ENCODE measurements at places on chromosomes 11 and 22.

DNA sequence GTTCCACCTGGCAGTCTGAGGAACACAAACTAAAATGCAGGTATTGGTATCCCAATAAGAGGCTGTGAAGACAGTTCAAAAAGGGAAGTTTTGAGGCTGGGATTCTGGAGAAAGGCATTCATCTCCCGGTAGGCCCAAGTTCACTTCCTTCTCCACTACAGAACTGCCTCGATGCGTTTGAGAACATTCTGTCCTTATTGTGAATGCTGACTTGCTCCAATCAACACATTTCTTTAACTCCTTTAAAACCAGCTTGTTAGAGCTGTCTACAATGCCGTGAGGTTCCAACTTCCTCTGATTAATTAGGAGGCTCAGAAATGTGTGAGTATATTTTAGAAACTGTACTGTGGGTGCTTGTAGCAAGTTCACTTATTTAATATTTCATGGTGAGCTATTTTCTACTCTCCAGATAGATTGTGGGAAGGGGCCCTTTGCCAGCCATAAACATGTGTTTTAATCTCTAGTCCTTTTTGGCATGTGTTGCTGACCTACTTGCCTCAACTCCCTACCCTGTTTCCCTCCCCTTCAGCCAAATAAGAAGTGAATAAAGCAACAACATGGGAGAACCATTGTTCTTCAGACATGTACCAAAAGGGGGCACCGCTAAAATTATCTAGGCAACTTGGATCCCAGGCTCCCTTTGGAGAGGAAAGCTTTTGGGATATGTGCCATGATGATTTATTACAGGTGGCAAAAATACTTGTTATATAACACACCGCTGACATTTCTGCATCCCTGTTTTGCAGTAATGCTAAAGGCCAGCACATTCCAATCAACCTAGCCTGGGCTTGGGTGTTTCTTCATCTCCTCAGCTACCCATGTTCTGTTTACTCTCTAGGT is 245.6 kb downstream of the BLID start:
- no peak for DNase-seq

DNA sequence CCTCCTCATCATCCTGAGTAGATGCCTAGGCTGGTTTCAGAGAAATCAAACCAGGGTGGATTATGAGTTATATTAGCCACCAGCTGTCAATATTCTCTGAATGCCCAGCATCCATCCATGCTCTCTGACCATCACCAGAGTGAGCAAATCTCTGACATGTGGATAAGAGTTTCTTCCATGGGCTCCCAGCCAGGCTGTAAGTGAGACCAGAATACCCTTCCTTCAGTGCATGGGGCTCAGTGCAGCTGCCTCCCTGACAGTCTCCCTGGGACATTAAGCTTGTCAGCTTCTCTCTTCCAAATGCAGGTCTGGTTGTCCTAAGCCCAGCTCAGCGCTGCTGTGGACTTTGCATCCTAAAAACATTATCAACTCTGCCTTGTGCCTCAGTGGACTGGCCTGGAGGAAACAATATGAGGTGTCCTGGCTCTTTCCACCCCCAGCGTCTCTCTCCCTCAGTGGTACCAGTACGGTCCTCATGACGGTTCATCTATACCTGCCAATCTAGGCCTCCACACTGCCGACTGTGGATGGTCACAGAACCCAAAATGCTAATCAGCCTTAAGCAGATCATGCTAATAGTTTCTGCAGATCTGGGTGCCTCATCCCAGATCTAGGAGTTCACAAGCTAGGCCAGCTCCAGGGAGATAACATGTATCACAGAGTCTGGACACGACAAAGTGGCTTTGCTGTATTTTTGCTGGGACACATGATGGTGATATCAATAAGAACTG is 41.6 kb upstream of the PRAME start:
- DNase-seq = no peak

- DNase-seq = no peak
Measured at GRCh38 chr11:16239141-16240105, 116.9 kb downstream of the SOX6 start.

- DNase-seq = no peak
Measured at GRCh38 chr11:92480499-92480898, 255.9 kb downstream of the FAT3 start.

DNA sequence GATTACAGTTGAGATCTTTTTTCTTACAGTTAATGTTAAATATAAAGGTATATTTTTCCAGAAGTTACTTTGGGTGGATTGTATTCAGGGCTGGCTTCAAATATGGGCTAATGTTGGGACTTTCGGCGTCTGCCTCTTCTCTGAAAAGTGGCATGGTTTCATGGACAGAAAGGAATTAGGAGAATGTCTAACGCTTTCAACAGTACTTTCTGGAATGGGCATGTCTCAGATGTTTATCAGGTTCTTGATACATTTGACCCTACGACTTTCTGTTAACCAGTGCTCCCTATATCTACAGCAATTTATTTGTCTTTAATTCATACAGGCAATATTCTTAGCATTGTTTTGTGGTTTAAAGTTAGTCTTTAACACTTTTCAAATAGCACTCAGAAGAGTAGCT is 33.7 kb downstream of the ZC3H12C start:
- DNase-seq = no peak

- DNase-seq = no peak
Measured at GRCh38 chr22:42116848-42117424, 13.7 kb downstream of the CYP2D6 start.

DNA sequence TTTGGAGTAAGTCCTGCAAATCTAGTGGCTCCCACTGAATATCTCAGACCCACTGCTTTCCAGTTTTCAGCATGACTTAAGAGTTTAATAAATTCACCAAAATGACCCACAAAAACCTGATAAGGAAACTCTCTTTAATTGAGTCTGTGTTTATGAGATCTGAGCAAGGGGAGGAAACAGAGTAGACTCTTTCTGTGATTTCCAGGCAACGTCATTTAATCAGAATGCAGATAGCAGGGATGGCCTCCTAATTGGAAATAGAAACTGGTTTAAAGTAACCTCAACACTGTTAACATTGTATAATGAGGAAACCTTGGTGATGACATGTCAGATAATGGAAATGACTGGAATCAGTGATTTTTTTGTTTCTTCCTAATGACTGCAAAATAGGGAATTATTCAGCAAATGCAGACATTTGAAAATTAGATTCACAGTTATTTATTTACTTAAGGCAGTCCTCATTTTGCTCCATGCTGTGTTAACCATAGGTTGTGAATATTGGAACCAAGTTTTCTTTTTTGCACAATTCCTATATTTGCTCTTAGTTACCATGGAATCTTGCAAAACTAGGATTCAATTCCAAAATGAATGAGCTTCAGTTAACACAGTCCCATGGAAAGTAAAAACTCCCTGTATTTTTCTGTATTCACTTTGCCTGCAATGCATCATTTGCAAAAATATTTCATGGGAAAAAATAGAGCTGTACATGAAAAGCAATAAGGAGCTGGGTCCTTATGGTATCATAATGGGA is 1324.5 kb downstream of the LRRC4C start:
- DNase-seq = no peak

GRCh38 chr11:64060861-64061444 is 25.2 kb downstream of the FLRT1 start:
- no peak for DNase-seq

DNA sequence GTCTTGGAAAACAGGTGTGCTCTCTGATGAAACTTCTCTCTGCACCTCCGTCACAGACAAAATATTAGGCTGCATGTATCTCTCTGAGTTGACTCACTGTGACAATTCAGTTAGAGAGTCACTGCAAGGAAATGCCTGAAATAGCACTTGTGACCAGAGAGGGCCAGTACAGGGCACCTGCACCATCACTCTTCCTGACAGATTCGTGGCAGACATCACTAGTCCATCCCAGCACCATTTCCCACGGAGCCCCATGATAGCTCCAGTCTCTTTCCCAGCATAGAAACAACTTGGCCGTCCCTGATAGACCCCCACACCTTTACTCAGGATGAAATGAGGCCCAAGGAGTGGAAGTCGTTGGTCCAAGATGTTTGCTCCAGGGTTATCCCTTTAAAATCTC is 73.3 kb upstream of the ISX start:
- DNase-seq = no peak

GRCh38 chr11:7467652-7468051 is 17.7 kb upstream of the OLFML1 start:
- DNase-seq = no peak

- no peak for DNase-seq
Measured at GRCh38 chr22:43928468-43928867, 4.9 kb downstream of the PNPLA3 start.

DNA sequence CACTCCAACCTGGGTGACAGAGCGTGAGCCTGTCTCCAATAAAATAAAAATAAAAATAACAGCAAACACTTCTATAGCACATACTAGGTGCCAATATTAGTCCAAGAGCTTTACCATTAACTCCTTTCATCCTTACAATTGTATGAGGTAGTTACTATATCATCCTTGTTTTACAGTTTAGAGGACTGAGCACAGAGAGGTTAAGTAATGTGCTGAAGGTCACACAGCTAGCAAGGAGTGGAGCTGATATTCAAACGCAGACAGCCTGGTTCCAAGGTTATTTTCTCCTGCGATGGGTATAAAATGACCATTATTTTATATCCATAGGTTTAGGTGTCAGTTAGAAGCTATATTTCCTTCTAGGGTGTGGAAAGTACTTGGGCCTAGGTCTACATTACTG is 80.7 kb upstream of the LMO1 start:
- no peak for DNase-seq

DNA sequence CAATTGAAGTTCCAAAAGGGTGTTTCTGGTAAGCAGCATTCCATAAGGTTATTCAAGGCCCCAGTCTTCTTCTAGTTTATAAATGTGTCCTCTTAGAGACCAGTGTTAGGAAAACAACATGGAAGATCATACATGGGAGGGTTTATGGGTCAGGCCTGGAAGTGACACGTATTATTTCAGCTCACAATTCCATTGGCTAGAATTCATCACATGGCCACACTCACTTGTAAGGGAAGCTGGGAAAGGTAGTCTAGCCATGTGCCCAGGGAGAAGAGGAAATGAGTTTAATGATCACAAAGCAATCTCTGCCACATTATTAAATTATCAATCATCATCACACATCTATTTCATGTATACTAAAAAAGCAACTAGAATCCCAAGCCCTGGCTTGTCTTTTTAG is 181.7 kb upstream of the TBCEL start:
- DNase-seq = no peak

- DNase-seq = no peak
Measured at GRCh38 chr11:130874955-130875531, 41.2 kb downstream of the SNX19 start.

DNA sequence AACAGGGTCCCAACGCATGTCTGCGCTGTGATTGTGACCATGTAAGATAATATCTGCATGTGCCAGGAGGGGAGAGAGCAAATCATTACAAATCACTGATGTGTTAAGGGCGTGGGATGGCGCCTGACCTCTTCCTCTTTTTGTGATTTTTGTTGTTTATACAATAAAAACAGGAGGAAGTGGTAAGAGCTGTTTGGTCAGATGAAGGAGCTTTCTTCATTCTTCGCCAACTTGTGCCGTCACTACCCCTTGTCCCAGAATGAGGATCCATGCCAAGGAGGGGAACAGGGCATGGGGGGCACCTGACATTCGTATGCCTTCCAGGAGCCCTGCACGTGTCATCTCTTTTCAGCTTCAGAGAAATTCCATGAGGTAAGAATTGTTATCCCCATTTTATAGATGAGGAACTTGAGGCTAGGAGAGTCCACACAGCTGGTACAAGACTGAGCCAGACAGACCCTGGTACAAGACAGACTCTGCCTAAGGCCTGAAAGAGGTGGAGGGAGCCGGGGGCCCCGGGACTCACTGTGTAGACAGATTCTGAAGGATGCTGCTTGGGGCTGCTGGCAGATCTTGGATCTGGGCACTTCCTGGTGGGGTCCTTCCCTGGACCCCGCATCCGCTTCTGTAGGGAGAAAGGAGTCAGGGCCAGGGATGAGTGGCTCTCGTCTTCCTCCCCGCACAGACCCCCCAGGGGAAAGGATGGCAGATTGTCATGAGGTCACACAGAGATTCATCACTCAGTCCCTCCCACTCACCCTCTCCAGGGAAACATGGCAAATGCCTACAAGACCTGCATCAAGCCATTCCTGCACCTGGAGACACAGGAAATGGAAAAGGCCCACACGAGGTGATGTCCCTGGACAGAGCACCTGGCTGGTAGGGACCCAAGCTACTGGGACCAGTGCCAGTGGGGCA is 34.6 kb downstream of the NFAM1 start:
- DNase-seq = no peak

DNA sequence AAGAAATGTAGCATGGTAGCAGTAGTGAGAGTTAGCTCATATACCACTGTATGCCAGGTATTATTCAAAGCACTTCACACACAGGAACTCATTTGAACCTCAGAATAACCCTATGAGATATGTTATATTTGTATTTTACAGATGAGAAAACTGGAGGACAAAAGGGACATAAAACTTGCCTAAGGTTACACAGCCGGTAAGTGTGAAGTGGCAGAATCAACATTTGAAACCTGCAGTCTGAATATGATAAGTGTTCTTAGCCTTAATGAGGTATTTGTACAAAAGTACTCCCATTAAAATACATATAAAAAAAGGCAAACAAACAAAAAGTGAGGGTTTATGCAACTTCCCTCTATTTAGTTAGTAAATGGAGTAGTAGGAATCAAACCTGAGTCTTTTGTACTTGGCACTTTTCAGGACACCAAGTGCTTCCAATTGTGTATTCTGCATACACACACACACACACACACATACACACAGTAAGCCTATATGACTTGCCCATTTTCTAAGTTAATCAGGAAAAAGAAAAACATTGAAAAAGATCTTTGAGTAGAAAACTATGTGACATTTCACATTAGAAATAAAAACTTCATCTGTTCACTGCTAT is 223.9 kb upstream of the FOLH1 start:
- no peak for DNase-seq

- DNase-seq = no peak
Measured at GRCh38 chr11:10379022-10379421, 74.1 kb downstream of the ADM start.

GRCh38 chr11:65866509-65867283 is 5.9 kb downstream of the EFEMP2 start:
- DNase-seq = no peak

GRCh38 chr11:371716-372590 is 2.7 kb downstream of the B4GALNT4 start:
- no peak for DNase-seq

DNA sequence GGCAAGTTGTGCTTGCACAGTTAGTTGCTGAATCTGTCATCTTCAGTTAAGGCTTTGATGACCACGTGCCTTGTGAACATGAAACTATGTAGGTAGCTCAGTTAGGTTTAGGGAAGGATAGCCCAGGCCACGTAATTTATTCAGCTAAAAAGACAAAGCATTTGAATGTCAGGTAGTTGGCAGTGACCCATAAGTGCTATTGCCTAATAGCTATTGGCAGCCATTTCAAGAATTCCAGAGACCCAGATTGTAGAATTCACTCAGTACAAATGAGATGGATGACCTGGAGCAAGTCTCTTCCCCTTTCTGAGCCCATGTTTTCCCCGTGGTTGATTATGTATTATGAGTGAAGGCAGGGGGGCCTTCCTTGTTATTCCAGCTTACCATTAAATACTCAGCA is 265.3 kb upstream of the ANO5 start:
- no peak for DNase-seq
